Activated CD4-positive, alpha-beta T cell treated with anti-CD3 and anti-CD28 coated beads, Interleukin-2, amount 50 U/mL, for 48 hours (primary cell): ENCODE measurements at places on chromosomes 13 and 19.
A peak's percentile ranks its signal among the peaks of the same experiment; 100 is the strongest.

DNA sequence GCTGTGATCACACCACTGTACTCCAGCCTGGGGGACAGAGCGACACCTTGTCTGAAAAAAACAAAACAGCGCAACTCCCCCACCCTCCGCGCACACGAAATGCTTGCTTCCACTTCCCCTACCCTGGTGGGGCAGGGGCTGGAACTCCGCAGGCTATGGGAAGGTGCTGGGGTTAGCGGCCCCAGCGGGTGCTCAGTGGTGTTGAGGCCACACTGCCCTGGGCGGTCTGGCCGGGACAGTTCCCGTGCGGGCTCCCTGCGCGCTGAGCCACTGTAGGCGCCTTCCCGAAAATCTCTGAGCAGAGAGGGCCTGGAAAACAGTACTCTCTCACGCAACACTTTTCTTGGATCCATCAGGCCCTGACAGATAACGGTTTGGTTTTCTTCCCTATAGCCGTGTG, 1.1 kb upstream of the WTIP start:
- no peak for DNase-seq

- DNase-seq: peak; percentile 69
Observed at GRCh38 chr19:54517483-54517882, 14.9 kb downstream of the LAIR2 start.

DNA sequence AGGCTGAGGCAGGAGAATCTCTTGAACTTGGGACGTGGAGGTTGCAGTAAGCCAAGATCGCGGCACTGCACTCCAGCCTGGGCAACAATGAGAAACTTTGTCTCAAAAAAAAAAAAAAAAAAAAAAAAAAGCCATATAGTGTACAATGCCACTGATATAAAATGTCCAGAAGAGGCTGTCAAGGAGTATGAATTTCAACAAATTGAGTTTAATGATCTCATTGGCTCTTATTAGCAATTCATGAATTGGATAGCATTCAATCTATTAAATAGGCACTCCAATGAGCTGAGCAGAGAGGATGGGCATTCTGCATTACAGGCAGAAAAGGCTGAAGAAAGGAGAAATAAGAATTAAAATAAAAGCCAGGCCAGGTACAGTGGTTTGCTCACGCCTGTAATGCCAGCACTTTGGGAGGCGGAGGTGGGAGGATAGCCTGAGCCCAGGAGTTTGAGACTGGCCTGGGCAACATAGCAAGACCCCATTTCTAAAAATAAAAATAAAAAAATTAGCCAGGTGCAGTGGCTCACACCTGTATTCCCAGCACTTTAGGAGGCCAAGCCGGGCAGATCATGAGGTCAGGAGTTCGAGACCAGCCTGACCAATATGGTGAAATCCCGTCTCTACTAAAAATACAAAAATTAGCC, 757 bp upstream of the LMNB2 start:
- DNase-seq: no peak

GRCh38 chr13:68173111-68173510, 943.0 kb upstream of the PCDH9 start:
- no peak for DNase-seq

DNA sequence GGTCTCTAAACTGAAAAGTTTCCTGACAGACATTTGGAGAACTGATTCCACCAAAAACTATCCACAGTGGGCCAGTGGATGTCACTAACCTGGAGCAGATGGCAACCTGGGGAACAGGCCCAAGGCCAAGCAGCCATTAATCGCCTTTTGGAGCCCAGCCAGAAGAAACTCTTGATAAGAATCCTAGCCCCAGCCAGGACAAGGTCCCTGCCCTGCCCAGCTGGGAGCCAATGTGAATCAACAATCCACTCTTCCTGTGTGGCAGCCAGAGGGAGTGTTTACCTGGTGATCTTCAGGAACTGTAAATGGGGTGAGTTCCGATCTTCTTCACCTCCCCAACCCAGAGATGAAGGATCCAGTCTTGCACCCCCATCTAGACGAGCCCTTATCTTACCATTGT, 14.5 kb upstream of the IGSF23 start:
- DNase-seq: no peak

DNA sequence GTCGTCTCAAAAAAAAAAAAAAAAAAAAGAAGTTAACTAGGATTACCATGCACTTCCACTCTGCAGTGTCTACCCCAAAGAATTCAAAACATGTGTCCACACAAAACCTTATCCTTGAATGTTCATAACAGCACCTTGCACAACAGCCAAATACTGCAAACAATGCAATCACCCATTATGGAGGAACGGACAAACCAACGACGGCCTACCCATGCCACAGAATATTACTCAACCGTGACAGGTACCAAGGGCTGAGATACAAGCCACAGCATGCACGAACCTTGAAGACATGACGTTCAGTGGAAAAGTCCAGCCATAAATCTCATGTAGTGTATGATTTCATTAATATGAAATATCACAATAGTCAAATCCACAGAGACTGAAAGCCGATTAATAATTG, 3.0 kb upstream of the SHISA7 start:
- DNase-seq: no peak

DNA sequence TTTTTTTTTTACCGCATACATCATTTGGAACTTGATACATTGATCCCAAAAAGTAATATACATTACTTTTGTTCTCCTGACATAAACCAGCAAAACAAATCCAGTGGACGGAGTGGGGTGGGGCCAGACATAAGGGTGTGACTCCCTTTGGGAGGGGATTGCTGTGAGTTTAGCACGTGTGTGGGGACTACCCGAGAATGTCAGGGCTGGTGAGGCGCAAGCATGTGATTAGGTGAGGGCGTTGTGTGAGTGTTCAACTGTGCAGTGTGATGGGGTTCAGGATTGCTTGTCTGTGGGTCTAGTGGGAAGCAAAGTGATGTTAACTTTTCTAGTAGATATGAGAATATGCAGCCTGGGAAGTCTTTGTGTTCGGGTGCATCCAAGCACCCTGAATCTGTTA, 468.0 kb downstream of the TSHZ3 start:
- DNase-seq: no peak

DNA sequence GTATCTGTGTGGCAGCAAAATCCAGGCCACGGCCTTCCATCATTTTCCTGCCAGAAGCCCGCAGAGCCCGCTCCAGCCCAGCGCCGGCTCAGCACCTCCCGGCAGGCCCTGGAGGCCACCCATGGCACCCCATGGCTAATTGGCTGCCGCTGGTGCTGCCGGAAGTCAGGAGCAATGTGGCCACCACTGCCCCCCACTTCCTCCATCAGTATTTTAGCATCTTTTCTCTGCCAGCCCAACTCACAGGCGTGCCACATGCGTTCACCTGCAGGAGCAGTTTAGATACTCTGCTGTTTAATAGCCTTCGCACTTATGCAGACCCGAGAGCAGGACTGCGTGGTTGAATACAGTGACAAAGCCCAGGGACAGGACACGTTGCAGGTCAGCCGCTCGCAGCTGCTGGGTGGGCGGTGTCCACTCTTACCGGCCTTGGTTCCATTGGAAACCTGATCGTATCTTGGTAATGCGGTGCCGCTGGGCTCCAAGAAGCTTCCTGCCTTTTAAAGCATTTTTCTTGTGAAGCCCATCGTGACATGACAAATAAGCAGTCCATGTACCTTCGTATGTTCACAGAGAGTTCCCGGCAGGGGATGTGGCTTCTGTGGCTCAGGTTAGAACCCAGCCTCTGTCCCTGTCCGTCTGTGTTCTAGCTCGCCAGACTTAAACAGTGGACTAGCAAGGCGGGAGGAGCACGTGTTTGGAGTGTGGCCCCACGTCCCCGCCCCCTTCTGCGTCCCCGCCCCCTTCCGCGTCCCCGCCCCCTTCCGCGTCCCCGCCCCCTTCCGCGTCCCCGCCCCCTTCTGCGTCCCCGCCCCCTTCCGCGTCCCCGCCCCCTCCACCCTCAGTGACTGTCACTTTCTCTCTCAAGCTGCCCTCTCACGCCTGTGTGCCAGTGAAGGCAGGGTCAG, 162.0 kb upstream of the SOX1 start:
- DNase-seq: no peak

DNA sequence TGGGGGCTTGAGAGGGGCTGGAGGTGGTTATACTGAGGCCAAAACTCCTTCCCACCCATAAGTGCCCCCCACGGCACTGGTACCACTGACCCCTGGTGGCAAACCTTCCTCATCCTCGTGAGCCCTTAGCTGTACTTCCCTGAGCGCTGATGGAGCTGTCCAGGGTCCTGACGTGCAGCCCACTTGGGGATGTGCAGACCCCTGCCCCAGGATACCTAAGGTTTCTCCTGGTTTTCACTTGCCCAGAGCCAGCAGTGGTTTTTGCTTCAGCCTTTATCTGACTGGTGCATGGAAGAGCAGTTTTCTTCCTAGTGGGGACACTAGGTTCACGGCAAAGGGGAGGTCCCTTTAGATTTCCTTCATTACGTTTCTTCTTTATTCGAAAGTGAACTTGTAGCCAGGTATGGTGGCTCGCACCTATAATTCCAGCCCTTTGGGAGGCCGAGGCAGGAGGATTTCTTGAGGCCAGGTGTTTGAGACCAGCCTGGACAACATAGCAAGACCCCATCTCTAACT, 28.7 kb upstream of the KCTD15 start:
- DNase-seq: peak; percentile 12

DNA sequence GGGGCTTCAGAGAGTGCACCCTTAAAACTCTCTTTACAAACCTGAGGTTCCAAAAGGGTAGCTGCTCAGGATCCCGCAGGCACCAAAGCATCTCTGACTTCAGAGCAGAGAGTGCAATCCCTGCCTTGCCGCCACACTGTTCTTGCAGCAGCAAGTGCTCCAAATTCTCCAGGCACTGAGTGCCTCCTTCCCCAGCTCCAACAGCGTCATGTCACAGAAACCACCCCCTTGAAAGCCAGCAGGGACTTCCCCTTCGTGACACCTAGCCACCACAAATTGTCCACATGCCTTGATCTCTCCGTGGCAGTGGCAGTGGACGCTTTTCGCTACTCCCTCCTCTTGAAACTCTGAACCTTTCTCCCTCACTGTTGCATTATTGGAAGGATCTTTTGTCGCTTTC, 39.9 kb downstream of the MBNL2 start:
- peak; percentile 36 for DNase-seq

DNA sequence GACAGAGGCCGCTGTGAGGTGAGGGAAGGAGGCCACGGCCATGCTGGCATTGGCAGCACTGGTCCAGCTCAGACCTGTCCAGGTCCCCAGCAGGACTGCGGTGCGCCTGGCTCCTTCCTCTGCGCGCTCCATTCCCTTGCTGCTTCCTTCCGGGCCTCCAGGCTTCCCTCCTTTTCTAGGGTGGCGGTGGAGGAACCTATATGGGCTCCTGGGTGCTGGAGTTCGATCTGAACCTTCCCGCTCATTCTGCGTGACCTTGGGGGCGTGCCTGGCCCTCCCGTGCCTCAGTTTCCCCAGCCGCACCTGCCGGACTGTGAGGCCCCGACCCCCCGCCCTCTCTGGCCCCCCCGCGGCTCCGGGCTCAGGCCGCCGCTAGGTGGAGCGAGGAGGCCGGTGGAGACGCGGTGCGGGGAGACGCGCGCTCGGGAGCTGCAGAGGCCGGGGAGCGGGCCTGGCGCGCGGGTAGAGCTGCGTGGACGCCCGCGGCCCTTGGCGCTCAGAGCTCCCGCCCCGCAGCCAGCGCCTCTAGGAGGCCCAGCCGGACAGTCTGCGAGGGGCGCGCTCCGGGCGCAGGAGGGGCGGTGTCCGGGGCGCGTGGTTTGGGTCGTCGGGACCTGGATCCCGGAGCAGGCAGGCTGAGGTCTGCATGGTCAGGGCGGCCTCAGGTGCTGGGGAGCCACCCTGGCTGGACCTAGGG, 29.9 kb downstream of the EFNA2 start:
- DNase-seq: peak; percentile 41

GRCh38 chr19:1237027-1237659, 662 bp downstream of the CBARP start:
- DNase-seq: no peak

- no peak for DNase-seq
Observed at GRCh38 chr19:13742756-13743155, 21.6 kb upstream of the MRI1 start.

GRCh38 chr13:23613596-23613995, 43.4 kb downstream of the TNFRSF19 start:
- no peak for DNase-seq

- DNase-seq: no peak
Observed at GRCh38 chr13:29782798-29783197, 67.6 kb downstream of the UBL3 start.

DNA sequence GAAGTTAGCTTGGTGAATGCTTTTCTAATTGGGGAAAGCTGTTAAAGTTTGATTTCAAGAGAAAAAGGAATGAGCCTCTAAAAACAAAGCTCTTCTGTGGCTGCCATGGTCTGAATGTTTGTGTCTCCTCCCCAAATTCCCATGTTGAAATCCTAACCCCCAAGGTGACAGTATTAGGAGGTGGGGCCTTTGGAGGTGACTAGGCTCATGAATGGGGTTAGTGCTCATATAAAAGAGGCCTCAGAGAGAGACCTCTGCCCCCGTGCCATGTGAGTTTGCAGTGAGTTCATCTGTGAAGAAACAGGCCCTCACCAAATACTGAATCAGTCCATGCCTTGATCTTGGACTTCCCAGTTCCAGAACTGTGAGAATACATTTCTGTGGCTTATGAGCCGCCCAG, 56.5 kb downstream of the ARHGEF7 start:
- no peak for DNase-seq

DNA sequence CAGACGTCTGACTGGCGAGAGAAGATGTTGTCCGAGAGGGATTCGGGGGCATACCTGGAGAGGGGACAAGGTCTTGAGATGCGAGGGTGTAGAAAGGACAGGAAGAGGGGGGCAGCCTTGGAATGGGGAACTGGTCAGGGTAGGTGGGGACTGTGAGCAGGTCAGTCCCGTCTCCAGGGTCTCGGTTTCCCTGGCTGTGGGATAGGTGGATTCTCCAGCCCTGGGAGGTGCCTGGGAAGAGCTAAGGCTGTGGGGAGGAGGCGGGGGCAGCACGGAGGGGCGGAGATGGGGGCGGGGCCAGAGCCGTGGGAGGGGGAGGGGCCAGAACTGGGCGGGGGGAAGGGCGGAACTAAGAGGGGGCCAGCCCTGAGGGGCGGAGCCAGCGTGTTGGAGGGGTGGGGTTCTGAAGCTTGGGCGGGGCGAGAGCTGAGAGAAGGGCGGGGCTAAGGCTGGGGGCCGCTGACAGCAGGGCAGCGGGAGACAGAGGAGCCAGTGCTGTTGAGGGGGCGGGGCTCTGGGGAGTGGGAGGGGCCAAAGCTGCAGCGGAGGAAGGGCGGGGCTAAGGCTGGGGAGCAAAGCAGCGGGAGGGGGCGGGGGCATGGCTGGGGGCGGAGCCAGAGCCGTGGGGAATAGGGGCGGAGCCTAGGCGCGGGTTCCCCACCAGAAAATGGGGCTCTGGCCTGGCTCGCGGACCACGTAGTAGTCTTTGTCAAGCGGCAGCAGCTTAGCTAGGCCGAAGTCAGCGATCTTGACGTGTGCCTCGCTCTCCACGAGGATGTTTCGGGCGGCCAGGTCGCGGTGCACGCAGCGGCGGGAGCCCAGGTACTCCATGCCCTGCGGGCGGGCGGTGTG, 9.5 kb upstream of the INSL3 start:
- DNase-seq: peak; percentile 63

GRCh38 chr13:45863709-45864590, 12.4 kb upstream of the SIAH3 start:
- no peak for DNase-seq

GRCh38 chr13:33303855-33304597, 18.5 kb upstream of the STARD13 start:
- DNase-seq: no peak

- peak; percentile 75 for DNase-seq
Observed at GRCh38 chr19:17385878-17386611, 8.0 kb downstream of the CCDC194 start.
